ENCODE measurements at places on chromosomes 11 and 22.

GRCh38 chr11:122140500-122140899 lies 24.5 kb upstream of the BLID start:
- no peak for DNase-seq

- no peak for DNase-seq
Observed at GRCh38 chr11:75966537-75967287, 151.7 kb downstream of the UVRAG start.

DNA sequence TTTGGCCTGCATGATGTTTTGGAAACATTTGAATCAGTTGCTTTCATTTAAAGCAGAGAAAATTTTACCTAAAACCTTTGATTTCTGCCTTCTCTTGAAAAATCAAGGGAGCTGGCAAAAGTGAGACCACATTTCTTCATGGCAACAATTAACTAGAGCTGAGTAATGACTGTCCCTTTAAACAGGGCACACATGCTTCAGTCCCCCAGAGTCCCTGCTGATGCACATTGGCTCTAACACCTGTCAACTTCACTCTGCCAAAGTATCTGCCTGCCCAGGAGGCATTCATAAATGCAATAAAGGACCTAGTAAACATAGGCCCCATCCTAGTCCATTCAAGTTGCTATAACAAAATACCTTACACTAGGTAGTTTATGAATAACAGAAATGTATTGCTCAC lies 87.1 kb upstream of the LDLRAD3 start:
- DNase-seq: no peak

- DNase-seq: no peak
Observed at GRCh38 chr11:66547662-66548009, 933 bp downstream of the ACTN3 start.

- DNase-seq: no peak
Observed at GRCh38 chr11:79971255-79971654, 530.4 kb upstream of the TENM4 start.

- DNase-seq: no peak
Observed at GRCh38 chr11:79150320-79150719, 290.5 kb downstream of the TENM4 start.

DNA sequence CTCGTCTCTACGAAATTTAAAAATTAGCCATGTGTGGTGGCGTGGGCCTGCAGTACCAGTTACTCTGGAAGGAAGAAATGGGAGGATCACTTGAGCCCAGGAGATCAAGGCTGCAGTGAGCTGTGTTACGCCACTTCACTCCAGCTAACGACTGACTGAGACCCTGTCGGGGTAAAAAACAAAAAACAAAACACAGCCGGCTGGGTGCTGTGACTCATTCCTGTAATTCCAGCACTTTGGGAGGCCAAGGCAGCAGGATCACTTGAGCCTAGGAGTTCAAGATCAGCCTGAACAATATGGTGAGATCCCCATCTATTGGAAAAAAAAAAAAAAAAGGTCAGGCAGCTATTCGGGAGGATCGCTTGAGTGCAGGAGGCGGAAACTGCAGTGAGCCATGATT lies 2.4 kb downstream of the PAFAH1B2 start:
- no peak for DNase-seq

- DNase-seq: no peak
Observed at GRCh38 chr22:27523711-27524110, 277.8 kb downstream of the MN1 start.

DNA sequence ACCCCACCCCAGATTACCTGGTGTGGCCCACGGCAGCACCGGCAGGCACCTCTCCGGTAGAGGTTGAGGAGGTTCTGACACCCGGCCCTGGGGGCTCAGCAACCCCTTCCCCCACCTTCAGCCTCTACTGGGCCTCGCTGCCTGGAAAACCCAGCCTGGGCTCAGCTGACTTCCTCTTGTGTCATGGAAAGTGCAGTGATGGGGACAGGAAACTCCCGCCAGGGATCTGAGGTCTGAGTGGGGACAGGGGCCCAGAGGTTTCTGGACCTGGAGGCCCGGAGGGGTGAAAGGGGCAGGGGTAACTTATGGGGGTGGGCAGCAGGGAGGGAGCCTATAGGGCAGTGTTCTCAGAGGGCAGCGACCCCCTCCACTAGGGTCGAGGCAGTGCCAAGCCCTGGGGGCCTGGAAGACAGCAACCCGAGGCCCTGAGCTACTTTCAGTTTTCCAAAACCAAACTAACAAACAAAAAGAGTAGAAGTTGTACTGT lies 10.0 kb upstream of the CD5 start:
- no peak for DNase-seq
